ENCODE measurements at places on chromosomes 6 and 20.

GRCh38 chr6:163339466-163339865 lies 75.1 kb upstream of the QKI start:
- DNase-seq: no peak

DNA sequence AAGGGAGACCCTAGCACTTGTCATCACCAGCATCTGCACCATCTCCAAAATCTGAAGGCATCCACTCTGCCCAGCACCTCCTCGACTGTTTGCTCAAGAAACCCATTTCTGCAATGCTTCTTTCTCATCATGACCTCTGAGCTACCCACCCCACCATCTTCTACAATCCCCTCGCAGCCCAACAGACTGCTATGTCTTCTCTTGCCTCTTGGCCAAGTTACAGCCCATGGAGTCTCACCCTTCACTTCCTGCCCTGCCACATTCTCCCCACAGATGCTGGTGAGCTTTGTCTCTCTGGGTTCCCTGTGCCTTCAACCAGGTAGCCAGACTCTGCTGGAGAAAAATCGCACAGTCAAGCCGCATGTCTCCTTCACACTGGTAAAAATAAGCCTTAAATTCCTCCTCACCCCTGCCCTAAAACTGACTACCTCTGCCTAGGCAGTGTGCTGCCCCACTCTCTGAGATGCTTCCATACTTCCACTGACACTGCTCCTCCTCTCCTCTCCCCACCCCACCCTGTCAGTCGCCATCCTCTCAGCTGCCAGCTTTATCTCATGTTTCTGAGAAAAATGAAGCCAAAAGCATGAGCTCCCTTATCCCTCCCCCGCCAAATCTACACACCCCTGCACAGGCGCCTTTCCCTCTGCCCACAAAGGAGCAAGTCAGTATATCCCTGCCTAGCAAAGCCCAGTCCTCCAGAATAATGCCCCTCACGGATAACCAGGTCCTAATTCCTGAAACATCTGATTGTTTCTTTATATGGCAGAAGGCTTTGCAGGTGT lies 2.3 kb upstream of the TXNDC5 start:
- DNase-seq: no peak

DNA sequence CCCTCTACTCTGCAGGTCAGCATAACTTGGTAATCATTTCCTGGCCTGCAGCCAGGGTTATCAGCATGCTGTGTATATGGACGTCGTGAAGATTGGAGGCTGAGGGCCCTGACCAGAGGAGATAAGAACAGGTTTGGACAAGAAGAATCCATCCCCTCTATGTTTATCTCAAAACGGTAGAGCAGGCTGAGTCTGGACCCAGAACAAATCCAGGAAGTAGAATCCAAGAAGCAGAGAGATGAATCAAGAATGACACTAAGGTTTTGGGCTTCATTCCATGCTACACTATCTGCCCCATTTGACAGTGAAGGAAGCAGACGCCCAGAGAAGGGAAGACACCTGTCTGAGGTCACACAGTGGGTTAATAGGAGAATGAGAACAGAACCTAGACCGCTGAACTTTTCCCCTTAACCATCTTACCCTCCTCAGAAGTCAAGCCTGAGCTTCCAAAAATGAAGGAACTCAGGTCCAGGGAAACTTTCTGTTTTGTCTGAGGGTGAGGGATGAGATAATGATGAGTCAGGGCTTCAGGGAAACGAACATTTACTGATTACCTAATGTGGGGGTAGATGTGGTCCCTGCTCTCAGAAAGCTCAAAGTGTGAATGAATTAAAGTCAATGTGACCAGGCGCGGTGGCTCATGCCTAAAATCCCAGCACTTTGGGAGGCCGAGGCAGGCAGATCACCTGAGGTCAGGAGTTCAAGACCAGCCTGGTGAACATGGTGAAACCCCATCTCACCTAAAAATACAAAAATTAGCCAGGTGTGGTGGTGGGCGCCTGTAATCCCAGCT lies 9.4 kb upstream of the COMMD7 start:
- DNase-seq: no peak

DNA sequence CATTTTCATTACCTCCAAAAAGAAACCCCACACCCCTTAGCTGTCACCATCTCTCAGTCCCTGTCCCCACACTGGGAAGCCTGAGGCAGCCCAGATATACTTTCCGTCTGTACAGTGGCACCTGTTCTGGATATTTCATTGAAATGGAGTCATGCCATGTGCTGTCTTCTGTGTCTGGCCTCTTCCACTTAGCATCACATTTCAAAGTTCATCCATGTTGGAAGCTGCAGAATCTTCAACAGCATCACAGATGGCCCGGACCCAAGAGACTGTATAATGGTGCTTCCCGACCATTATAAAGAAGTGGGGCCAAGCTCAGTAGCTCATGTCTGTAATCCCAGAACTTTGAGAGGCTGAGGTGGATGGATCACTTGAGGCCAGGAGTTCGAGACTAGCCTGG lies 58.4 kb downstream of the DLGAP4 start:
- DNase-seq: no peak

DNA sequence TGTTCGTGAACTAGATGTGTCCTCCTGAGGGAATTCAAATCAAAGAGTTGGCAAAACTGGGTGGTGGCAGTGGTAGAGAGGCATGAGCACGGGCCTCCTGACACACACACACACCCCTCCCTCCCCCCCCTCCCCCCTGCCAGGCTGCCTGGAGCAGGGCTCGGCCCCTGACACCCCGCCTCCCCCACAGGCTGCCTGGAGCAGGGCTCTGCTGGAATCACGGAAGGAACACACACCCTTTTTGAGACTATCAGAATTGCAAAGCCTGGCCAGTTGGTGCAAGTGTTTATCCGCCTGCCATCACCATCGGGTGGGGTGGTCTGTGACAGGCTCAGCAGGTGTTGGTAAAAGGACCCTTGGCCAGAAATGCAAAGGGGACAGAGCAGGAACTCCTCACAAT lies 59.0 kb downstream of the FAM120B start:
- DNase-seq: no peak

GRCh38 chr6:110233770-110234374 lies 53.6 kb downstream of the CDC40 start:
- peak; percentile 37 for DNase-seq

DNA sequence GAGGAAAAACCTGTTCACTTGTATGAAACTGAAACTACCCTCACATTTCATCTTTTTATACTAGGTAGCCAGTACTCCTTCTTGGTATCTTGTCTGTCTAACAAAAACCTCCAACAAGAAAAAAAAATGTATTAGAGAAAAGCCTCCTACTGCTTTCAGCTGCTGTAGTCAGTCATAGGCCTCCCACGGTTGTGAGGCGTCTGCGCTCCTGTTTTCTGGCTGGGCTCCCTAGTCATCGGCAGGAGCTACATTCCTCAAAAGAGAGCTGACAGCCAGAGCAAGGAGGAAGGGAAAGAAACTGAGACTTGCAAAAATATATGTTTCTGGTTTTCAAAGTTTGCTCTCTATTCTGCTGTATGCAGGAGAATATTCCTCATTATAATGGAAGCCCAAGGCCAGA lies 517.0 kb downstream of the LMBRD1 start:
- DNase-seq: no peak

DNA sequence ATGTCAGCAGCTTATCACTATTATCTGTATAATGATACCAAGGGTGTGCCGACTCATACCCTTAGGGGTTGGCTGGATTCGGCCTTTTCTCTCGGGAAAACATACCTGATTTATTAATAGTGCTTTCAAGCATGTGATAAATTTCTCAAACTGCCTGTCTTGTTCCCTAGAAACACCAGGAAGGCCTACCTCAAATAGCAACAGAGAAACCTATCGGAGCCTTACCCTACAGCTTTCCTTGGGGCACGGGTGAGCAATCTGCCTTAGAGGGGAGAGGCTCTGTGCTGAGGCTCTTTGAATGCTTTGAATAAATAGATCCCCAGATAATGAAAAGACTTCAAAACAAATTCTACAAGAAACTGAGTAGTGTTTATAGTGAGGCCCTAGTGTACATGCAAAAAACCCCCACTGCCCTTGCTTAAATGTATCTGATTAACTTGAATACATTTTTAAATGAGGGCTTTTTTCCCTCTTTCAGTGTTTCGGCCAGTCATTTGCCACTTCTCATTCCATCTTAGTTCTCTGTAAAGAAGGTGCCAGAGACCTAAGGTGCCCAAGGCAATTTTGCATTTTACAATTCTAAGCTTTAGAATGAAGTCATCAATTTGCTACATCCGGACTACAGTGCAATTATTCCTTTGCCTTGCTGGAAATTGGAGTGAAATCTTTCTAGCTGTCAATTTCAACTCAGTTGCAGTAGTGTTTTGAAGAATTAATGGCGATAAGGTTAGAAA lies 320.1 kb downstream of the ESR1 start:
- DNase-seq: no peak

DNA sequence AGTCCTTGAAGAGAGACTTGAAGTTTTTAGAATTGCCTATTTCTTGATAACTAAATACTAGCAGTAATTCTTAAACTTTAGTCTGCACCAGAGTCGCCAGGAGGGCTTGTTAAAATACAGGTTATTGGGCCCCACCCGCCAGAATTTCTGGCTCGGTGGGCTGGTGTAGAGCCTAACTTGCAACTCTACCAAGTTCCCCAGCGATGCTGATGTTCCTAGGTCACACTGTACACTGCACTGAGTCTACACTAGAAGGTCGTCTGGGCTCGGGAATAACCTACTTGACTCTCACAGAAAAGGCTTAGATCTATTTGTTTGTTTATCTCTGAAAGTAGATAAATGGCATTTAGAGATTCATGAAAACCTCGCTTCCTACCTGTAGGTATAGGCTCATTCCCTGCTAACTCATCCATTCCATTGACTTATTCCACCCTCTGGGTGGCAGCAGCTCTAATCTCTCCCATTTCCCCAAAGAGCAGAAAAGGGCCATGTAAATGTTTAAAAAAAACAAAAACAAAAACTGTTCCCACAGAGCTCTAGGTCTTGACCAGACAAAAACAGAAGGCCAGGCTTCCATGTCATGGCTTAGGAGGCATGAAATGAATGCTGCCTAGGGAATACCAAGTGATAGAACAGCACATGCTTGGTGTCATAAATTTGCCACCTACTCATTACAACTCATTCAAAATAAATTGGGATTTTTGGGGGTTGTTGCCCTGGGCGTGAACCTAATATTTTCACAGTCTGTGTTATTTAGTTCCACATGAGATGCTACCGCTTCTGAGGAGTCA lies 292.1 kb downstream of the ADGB start:
- DNase-seq: no peak

- no peak for DNase-seq
Observed at GRCh38 chr6:112113918-112114317, 26.5 kb downstream of the FAM229B start.

GRCh38 chr6:125598422-125598821 lies 151.0 kb upstream of the HEY2 start:
- DNase-seq: no peak

DNA sequence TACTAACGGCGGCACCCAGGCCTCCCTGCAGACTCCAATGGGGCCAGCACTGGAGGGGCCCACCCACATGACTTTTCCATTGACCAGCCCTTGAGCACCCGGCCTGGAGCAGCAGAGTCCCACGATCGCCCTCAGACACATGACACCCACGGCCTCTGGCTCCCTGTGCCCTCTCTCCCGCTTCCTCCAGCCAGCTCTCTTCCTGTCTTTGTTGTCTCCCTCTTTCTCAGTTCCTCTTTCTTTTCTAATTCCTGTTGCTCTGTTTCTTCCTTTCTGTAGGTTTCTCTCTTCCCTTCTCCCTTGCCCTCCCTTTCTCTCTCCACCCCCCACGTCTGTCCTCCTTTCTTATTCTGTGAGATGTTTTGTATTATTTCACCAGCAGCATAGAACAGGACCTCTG lies 26.1 kb upstream of the FANCE start:
- no peak for DNase-seq

GRCh38 chr6:154766288-154766687 lies 33.1 kb downstream of the SCAF8 start:
- DNase-seq: no peak

DNA sequence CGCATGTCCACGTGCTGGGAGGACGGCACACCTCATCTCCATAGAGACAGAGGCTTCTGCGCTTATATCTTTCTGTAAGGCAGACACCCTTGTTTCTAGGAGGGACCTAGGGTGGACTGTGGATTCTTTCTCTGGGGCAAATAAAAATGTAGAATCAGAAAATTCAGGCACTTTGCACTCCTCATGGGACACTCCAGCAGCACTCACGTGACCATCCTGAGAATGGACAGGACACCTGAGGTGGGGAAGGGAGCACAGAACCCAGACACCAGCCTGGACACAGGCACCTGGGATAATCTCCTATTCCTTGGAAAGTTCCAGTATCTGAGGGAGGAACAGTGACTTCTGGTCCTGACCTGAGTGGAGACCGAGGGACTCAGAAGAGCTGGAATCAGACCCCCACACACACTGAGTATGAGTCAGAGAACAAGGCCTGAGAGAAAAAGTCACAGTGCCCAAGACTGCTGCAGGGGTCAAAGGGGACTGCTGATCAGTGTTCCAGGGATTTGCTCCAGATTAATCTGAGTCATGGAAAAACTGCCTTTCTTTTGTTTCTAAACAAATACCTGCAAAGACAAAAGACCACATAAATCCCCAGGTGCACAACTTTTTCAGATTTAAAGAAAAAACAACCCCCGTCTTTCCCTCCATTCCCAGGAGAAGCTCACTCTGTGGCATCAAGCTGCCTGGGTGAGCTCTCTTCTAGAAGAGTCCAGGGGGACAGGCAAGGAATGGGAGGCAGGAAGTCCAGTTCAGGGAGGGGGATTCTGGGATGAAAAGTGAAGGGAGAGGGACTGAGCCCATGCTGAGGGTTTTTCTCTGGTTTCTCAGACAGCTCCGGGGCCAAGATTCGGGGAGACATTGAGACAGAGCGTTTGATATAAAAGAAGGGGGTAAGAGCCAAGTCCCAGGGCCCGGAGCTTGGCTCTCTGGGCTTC lies 35.6 kb upstream of the MICB start:
- no peak for DNase-seq

GRCh38 chr20:37297066-37297736 lies 7.7 kb downstream of the MANBAL start:
- DNase-seq: no peak

GRCh38 chr6:163745536-163746400 lies 331.2 kb downstream of the QKI start:
- no peak for DNase-seq

GRCh38 chr20:36827541-36828279 lies 48.2 kb upstream of the TLDC2 start:
- no peak for DNase-seq

DNA sequence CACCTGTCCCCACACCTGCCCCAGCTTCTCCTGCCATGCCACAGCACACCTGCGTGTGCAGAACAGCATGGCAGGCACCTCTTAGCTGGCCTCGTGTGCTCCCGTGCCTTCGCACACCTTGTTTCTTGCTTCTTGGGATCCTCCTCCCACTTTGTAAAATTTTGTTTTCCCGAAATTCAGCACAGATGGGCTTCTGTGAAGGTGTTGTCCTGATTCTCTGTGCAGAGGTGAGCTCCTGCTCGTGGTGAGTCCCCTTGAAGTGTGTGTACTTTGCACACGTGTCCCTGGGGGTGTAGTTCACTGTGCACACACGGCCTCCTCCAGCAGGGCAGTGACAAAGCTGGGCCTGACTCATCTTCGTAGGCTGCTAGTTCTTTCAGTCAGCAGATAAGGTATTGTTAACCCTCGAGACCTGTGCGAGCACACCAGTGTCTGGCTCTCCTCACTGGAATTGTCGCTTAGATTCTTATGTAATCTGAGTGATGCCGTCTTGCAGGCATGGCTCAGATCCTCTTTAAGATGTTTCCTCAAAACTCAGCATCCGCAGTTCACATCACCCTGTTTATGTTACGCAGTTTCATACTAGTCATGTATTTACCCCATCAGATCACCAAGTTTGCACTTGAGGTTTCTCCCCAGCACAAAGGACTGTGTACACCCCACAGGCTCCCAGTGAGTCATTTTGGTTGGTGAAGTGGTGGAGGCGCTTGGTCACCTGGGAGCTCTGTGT lies 77.7 kb downstream of the CDYL start:
- DNase-seq: no peak
